ENCODE measurements at places on chromosomes 1 and 21.
A peak's percentile ranks its signal among the peaks of the same experiment; 100 is the strongest.

DNA sequence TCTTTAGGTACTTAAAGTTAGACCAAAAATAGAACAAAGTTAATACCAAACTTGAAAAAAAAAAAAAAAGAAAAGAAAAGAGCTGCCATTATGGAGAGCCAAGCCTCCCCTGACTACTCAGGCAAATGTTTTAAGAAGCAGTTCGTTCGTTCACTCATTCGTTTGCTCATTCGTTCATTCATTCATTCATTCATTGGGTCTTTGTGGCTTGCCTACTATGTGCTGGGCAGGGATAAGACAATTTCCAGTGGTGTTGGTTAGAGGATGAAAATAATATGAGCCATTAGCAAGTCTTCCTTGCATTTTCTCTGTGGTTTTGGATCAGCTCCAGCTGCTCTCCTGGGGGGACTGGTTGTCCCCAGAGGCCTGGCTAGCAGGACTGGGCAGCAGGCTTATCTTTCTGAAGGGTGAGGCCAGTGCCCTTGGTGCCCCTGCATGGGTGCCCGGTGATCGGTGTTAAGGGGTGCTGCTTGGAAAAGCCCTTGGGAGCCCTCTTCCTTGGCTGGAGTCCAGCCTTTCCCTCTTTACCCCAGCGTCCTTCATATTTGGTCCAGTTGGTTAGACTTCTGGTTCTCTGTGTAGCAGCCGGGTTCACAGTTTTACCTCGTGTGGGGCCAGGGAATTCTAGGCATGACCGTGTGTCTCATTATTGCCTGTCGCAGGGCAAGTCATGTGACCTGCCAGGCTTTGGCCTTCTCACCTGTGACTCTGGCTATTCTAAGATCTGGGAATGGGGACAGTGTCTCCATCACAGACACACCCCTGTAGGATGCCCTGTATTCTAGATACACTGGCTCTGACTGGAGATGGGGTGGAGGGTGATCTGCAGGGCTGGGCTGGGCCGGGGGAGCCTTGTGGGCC, 32.8 kb downstream of the LHX4 start:
- DNase-seq: no peak

DNA sequence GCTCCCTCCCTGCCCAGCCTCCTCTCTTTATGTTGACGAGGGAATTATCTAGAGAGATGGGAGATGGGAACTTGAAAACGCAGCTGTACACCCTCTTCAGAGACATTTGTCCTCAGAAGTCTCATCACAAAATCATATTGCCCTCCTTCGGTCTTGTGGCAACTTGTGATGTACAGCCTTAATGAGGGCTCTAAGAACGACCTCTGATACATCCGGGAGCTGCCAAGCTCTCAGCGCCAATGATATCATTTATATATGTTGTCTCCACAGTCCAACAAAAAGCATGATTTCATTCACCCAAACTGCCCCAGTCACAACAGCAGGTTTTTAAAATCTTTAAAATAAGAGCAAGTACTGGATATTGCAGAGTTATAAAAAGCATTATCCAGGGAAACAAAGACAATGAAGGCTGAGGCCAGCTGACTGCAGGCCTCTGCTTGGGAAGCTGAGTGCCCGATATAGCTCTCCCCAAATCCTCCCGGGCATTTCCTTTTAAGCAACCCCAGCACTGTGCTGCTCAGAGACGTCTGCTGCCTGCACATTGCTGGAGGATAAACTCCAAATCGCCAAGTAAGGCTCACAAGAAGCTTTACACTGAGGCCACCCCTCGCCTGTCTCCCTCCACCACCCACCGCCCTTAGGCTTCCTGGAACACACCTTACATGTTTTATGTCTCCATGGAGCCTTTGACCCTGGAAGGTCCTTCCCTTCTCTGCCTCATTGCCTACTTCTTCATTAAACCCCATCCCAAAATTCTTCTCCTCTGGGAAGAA, 236.1 kb downstream of the C1orf94 start:
- DNase-seq: no peak

- DNase-seq: no peak
Measured at GRCh38 chr1:192817246-192817645, 8.4 kb downstream of the RGS2 start.

DNA sequence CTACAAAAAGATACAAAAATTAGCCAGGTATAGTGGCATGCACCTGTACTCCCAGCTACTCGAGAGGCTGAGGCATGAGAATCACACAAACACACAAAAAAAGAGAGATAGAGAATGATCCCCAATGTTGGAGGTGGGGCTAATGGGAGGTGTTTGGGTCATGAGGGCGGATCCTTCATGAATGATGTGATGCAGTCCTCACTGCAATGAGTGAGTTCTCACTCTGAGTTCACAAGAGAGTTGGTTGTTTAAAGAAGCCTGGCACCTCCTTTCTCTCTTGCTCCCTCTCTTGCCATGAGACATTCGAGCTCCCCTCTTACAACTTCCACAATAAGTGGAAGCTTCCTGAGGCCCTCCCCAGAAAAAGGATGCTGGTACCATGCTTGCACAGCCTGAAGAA, 17.3 kb downstream of the KCNT2 start:
- DNase-seq: no peak

- no peak for DNase-seq
Measured at GRCh38 chr21:31570824-31571566, 88.5 kb upstream of the SOD1 start.

GRCh38 chr1:183567584-183567983, 22.7 kb downstream of the NCF2 start:
- no peak for DNase-seq

DNA sequence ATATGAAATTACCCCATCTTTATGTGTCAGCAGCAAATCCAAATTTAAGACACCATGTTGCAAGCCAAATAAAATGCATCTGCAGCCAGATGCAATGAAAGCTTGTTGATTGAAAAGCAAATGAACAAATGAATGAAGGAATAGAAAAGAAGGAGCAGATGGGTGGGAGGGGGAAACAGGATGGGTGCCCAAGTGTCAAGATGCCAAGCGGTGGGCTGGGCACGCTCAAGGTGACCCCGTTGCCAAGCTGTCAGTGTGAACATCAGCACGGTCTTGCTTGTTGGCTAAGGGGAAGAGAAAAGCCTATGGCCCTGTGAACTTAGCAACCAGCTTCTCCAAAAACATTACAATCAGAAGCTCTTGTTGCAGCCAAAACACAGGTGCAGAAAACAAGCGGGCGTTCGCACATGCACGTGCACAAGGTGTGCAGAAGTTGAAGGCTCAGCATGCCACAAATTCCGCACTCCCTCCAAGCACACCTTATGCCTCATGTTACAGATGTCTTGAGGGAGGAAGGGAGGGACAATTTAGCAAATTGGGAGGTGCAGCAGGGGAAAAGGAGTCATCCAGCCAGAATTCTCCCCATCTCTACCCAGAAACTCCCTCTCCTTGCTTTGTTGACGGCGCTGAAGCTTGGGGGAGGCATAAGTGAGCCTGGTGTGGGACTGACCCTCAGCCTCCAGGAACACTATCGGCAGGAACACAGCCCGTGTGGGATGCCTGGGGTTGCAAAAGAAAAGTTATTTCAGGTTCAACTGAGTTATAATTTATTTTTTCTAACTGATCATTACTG, 62.4 kb downstream of the HIVEP3 start:
- no peak for DNase-seq

DNA sequence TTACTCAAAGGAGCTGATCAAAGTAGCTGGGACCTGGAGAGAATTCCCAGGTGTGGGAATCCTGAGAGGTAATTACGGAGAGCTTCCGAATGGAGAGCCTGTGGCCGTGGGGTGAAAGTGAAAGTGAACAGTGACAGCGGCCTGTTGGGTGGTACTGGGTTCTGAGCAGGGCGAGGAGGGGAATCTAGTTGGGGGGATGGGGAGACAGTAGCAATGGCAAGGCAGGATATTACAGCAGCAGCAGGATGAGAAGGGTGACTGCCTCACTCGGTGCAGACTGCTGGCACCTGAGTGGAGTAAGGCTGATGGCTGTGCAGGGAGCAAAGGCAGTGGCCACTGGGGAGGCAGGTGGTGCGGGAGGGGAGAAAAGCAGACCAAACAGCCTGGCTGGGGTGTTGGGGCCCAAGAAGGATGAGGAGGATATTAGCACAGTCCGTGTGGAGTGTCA, 70.3 kb upstream of the PRDX6 start:
- DNase-seq: no peak

- DNase-seq: no peak
Measured at GRCh38 chr1:33667386-33668282, 195.2 kb downstream of the ZSCAN20 start.

GRCh38 chr1:175400766-175401165, 208.2 kb upstream of the KIAA0040 start:
- peak; percentile 57 for DNase-seq

GRCh38 chr1:197914510-197914909, 2.7 kb upstream of the LHX9 start:
- no peak for DNase-seq

GRCh38 chr1:20366463-20367115, 75.9 kb downstream of the VWA5B1 start:
- DNase-seq: no peak

GRCh38 chr1:82534996-82535395, 734.3 kb downstream of the ADGRL2 start:
- no peak for DNase-seq

- no peak for DNase-seq
Measured at GRCh38 chr1:115912116-115912515, 64.2 kb upstream of the SLC22A15 start.

DNA sequence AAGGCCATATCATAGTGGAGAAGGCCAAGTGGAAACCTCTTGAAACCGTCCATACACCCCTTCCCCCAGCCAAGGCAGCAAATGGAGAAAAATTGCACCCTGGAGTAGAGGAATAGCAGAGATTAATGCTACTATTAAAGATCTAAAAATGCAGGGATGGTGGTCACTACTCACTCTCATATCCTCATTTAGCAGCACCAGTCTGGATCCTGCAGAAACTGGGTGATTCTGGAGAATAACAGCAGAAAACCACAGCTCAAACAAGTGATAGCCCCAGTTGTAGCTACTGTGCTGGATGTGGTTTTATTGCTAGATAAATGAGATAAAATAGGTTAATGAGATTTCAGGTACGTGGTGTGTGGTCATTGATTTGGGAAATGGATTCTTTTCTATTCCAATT, 30.3 kb downstream of the S1PR1 start:
- no peak for DNase-seq

DNA sequence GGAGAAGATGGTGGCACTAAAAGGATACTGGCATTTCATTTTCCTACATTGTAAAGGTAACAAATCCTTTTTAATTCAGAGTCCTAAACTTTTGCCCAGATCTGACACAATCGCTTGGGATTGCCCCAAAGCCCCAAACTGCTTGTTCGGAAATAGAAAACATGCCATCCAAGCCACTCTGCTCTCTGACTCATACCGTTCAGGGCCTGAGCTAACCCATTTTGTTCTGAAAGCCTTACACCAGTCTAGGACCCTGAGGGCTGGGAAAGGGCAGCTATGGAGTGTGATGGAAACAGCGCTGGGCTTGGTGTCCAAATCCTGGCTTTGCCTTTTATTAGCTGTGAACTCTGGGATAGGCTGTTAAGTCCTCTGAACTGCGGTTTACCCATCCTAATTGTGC, 159.4 kb upstream of the UBE2U start:
- DNase-seq: no peak

DNA sequence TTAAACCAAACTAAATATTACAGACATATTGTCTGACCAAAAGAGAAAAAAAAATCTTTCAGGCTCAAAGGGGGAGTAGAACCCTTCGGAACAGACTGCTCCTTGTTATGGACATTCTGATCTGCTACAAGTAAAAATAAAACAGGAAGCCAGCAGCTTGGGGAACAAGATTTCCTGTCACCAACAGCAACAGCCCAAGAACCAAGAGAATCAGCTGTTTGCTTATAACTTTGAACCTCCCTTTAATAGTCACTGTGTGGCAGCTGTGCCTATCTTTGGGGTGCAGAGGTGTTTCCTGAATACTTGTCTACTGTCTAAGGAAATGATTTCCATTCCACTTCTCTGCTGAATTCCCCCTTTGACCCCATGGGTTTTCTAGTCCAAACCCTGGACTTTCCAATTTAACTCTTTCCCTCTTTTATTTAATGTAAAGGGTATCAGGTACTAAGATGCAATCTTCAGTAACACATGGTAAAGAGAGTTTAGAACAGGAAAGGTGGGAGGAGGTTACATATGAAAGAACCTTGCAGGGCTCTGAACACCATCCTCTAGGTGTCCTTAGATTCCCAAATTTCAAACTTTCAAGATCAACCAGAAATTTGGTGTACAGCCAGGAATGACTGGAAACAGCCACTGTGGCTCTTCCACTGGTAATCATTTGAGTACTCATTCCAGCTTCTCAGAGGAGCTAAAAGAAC, 38.6 kb downstream of the GPR3 start:
- DNase-seq: no peak

DNA sequence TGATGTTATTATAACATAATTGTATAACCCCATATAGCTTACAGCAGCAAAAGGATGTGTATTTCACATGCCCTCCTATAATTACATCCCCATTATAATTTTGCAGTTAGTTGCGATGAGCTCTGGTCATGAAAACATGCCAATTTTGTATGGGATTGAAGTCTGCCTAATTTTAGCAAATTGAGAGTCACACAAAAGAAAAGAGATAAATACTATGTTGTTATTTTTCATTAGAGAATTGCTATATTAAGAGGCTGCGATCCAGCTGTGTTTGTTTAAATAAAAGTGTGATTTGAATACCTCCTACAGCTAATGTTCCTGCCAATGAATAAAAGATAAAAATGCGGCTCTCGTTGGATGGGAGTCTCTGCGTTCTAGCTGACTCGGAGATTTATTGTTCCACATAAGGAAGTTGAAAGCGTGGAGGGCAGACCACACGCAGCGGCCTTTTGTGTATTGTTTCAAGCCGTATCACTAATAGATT, 461.0 kb upstream of the NFIA start:
- no peak for DNase-seq

- DNase-seq: no peak
Measured at GRCh38 chr1:11730429-11730891, 5.5 kb upstream of the AGTRAP start.

- DNase-seq: no peak
Measured at GRCh38 chr21:39020751-39021477, 162.3 kb downstream of the PSMG1 start.

DNA sequence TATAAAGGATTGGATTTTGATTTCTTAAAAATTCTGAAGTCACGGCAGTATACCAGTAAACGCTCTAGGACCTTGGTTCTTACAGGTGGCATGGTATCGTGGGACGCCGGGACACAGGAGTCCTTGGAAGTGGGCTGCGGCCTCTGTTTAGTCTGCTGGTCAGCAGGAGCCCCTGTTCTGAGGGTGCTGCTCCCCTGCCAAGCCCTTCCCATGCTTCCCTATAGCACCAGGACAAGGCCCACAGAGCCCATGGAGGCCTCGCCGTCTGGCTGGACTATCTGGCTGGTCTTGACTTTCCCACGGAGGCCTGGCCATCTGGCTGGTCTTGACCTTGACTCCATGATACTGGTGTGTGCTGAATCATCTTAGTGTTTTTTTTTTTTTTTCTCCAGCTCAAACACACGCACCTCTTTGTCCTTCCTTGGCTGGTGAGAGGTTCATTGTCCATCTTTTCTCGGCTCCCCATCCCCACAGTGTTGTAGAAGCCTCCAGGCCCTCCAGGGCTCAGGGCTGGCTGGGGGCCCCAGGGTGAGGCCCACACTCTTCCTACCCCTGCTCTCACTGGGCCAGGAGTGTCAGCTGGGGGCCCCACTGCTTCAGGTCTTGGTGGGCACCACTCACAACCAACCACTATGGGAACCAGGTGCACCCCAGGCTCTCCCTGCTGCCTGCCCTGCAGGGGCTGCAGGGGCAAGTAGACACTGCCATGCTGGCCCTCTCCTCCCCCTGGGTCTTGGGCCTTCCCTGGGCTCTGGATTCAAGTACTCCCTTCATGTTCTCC, 16.5 kb upstream of the TTC34 start:
- no peak for DNase-seq

GRCh38 chr1:161936786-161937185, 86.9 kb downstream of the OLFML2B start:
- no peak for DNase-seq

Measured in SK-N-DZ (cell line).